ENCODE measurements at places on chromosomes 6 and 20. TPM values are rescaled to one million over a fixed set of nuclear protein-coding genes. Genes with fewer than 3 reads are reported as not detected.

DNA sequence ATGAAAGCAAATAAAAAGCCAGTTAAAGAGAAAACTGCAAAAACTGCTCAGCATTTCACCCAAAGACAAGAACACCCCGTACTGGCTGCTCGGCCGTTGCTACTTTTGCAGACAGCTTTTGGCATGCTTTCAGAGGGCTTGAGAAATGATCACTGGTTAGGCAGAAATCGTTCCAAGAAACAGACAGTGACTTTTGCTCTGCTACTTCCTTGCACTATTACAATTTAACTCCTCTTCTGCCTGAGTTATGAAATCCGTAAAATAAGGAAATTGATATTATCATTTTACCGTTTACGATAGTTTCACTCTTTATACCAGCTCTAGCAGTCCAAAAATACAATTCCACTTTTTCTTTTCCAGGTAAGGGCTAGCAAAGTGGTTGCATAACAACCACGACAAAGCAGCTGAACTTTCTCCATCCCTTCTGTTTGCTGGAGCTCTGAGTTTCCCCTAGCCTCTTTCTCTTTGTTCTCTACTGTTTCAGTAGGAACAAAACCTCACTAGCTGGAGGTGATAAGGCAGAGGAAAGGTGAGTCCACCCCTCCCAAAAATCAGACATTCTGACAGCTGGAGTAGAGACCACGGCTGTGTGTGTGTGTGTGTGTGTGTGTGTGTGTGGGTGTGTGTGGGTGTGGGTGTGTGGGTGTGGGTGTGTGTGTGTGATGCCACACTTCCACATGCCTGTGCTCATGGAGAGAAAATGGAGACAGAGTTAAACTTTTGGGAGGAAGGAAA lies 191.8 kb upstream of the RREB1 start:
- no peak for DNase-seq

- DNase-seq = peak; percentile 51
These were observed 4.2 kb downstream of the BEND6 start for GRCh38 chr6:56959094-56959493.

DNA sequence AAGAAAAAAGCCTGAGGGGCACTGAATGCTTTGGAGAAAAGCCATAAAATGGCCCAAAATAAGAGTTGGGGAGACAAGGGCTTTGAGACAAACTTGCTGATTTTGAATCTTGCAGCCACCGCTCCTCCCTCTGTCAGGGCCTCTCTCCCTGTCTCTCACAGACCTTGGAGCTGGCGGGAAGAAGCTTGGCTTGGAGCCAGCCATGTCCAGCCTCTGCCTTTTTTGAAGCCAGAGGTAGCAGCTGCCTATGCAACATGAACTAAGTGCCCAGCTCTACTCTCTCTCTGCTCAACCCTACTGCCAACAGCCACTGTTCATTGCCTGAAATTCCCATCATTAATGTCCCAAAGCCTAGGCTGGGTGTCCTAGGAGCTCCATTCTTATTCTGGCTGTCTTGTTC lies 63.7 kb upstream of the CTNNBL1 start:
- DNase-seq = no peak

- peak; percentile 16 for DNase-seq
These were observed 731.4 kb upstream of the CITED2 start for GRCh38 chr6:140105857-140106256.

- peak; percentile 27 for DNase-seq
These were observed 130.4 kb upstream of the RPS6KA2 start for GRCh38 chr6:166757232-166758135.

GRCh38 chr6:134948691-134949090 lies 1.2 kb downstream of the ALDH8A1 start:
- no peak for DNase-seq

GRCh38 chr6:137820952-137821351 lies 46.1 kb upstream of the TNFAIP3 start:
- no peak for DNase-seq

DNA sequence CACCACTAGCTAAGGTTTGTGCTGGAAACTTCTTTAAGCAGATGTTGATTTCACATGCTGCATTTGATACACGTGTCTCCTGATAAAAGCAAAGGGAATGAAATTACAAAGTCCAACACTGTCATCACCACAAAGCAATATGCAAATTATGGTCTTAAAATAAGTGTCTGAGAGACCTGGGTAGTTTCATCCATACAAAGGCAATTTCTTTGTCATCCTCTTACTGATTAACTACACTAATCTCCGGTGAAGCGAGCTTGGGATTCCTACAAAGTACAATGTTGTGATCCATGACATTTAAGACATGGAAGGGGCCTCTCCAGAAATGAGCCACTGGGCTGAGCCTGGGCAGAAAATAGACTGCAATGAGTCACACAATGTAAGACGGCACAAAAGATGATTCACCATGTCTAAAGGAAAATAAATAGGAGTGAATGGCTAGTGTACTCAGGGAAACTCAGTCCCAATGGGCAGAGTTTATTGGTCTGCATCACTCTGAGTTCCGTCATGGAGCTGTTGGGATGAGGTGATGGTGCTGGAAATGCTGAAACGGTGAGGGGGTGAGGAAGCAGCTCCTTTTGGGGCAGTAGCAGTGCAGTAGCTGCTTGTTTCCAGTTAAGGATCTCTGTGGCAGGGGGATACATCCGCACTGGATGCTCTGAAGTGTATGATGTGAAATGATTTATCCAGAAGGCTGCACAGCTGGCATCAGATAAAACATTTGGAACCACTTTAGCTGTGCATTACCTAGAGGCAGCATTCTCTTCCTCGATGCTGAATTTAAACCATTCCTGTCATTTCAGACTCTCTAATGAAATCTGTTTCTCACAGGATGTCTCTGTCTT lies 103.3 kb downstream of the IBTK start:
- peak; percentile 93 for DNase-seq

DNA sequence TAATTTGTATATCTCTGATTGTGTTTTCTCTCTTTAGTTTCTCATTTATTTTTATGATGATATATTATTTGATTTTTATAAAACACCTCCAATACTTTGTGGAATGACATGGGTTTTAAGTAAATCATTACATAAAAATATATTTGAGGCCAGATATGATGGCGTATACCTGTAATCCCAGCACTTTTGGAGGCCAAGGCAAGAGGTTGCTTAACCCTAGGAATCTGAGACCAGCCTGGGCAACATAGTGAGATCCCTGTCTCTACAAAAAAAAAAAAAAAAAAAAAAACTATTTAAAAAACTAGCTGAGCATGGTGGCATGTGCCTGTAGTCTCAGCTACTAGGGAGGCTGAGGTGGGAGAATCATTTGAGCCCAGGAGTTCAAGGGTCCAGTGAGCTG lies 87.3 kb downstream of the BMP6 start:
- DNase-seq = no peak

GRCh38 chr6:437037-437392 lies 45.5 kb downstream of the IRF4 start:
- peak; percentile 30 for DNase-seq

- DNase-seq = no peak
These were observed 72.0 kb downstream of the DST start for GRCh38 chr6:56570413-56571359.

GRCh38 chr6:9455864-9456658 lies 958.8 kb downstream of the TFAP2A start:
- no peak for DNase-seq

GRCh38 chr6:78909391-78909790 lies 42.0 kb downstream of the IRAK1BP1 start:
- DNase-seq = no peak

DNA sequence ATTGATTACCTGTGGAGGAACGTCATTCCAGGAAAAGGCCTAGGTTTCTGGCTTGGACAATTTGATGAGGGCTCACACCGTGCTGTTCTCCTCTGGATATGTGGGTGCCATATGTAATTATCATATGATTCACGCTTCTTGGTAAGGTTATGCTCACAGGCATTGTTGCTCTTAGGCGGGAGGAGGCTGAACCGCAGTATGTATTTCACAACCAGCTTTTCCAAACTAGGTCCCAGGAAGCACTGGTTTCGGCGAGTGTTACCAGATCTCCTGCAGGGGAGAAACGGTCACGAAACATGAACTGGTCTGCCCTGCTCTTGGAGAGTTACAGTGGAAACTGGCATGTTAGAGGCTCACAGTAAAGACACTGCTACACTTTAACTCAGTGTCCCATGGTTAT lies 793 bp upstream of the FAM50B start:
- no peak for DNase-seq

- DNase-seq = peak; percentile 55
These were observed 217.5 kb downstream of the GJA1 start for GRCh38 chr6:121652726-121653623.

GRCh38 chr6:168730931-168731716 lies 290.1 kb downstream of the SMOC2 start:
- DNase-seq = no peak

GRCh38 chr6:32216998-32217397 lies 6.9 kb downstream of the NOTCH4 start:
- no peak for DNase-seq

DNA sequence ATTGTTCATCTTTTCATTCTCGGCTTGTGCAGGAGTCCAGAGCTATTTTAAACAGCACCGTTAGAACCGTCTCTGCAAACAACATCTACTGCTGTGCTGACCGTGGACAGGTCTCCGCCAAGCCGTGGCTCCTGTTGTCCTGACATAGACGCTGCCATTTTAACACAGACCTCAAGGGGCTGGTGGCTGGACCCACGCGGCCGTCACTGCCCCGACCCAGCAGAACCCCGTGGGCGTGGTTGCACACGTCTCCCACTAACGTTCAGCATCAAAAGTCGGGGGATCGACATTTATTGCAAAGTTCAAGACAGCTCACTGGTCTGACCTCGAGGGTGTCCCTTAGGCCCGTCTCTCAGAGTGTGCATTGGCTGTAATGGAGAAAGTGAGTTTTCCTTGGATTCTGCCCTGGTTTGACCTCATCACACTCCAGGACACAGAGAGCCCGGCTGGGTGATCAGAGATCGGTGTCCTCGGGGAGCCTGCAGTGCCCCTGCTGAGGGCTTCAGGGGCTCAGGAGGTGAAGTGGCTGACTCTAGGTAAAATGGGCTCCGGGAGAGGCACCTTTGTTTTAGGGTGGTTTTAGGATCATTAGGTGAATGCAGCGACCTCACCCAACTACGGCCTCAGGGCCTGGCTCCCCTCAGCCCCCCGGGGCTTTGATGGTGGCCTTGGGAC lies 363.2 kb downstream of the THBS2 start:
- DNase-seq = no peak

- no peak for DNase-seq
These were observed 681 bp downstream of the DIDO1 start for GRCh38 chr20:62925420-62926228.

- DNase-seq = peak; percentile 45
These were observed 2.8 kb upstream of the KCNQ2 start for GRCh38 chr20:63475209-63475608.

GRCh38 chr20:31667315-31668285 lies 29.9 kb downstream of the COX4I2 start:
- no peak for DNase-seq

- DNase-seq = no peak
These were observed 425.2 kb upstream of the OPRM1 start for GRCh38 chr6:153613719-153614455.

DNA sequence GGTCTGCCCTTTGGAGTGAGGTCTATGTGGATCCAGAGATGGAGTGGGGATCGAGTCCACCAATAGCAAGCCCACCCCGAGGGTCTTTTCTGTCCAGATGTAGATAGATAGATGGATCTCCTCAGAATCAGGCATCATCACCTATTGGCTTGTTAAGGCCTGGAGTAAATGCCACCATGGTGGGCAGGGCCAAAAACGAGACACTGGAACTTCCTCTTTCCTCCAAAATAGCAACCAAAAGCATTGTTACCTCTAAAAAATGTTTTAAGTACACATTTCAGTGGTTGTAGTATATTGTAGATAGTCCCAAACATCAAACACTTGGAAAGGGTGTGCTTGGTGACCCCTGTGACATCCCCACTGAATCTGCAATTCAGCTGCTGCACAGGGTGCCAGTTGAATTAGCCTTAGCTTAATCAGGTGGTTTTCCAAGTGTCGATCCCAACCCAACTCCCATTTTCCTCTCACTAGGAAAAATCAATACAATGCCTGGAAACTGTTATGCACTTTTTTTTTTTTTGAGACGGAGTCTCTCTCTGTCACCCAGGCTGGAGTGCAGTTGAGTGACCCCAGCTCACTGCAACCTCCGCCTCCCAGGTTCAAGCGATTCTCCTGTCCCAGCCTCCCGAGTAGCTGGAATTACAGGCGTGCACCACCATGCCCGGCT lies 35.0 kb upstream of the NELFCD start:
- no peak for DNase-seq

DNA sequence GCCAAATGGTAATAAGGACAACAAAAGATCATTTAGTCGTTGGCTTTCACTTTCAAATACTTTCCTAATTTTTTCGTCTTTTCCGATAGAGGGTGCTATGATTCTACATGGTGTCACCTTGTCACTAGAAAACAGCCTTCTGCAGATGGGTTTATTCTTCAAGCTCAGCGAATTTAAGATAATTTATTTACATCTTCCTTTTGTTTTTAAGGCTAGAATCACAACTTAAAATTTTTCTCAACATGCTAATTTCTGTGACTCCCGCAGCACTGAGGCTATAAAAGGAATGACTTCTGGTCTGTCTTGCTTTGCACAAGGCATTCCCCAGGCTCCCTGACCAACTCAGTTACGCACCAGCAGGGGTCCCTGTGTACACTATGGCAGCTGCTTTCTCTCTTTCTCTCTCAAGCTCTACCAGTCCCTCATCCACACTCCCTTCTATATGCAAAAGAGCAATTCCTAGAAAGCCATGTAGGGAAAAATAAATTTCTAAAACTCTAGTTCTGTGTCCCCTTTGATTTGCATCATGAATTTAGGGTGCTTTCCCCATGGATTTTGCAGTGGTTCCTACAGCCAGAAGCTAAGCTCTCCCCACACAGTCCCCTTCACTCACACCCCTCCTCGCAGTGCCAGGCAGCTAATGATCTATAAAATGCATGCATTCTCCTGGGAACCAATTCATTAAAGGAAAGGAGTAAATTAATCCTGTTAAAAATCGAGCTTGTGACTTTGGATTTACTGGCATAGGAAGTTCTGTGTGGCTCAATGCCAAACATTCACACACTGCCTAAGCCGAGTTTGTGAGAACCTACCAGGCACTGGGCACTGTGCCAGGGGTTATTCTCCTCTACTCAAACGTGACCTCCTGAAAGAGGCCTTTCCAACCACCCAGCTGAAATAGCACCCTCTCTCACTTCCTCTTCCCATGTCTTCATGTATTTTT lies 74.5 kb downstream of the DCDC2 start:
- DNase-seq = peak; percentile 84

The CRIP3 gene
- total RNA-seq = not detected

The MYB gene
- 4.1 TPM for total RNA-seq

The EPB41L1 gene
- 43.2 TPM for total RNA-seq

The C4B gene
- 0.62 TPM for total RNA-seq

The GPR6 gene
- not detected for total RNA-seq

The RIPPLY2 gene
- total RNA-seq = not detected

The TNFRSF6B gene
- 3.4 TPM for total RNA-seq

The ID4 gene
- total RNA-seq = 3.8 TPM

The LINC00237 gene
- total RNA-seq = not detected

The C6orf58 gene
- 0.21 TPM for total RNA-seq

The POM121L2 gene
- total RNA-seq = not detected

The PPP1R14C gene
- 0.60 TPM for total RNA-seq

The PPP1R16B gene
- total RNA-seq = 0.14 TPM

The PREP gene
- 9.0 TPM for total RNA-seq

The RUNX2 gene
- 1.1 TPM for total RNA-seq

The ZC3H12D gene
- not detected for total RNA-seq

All from A172 (cell line).